AG04449 (cell line): ENCODE measurements at places on chromosomes 2 and 18.

GRCh38 chr2:202717598-202718310 is 83.0 kb downstream of the FAM117B start:
- DNase-seq: no peak

DNA sequence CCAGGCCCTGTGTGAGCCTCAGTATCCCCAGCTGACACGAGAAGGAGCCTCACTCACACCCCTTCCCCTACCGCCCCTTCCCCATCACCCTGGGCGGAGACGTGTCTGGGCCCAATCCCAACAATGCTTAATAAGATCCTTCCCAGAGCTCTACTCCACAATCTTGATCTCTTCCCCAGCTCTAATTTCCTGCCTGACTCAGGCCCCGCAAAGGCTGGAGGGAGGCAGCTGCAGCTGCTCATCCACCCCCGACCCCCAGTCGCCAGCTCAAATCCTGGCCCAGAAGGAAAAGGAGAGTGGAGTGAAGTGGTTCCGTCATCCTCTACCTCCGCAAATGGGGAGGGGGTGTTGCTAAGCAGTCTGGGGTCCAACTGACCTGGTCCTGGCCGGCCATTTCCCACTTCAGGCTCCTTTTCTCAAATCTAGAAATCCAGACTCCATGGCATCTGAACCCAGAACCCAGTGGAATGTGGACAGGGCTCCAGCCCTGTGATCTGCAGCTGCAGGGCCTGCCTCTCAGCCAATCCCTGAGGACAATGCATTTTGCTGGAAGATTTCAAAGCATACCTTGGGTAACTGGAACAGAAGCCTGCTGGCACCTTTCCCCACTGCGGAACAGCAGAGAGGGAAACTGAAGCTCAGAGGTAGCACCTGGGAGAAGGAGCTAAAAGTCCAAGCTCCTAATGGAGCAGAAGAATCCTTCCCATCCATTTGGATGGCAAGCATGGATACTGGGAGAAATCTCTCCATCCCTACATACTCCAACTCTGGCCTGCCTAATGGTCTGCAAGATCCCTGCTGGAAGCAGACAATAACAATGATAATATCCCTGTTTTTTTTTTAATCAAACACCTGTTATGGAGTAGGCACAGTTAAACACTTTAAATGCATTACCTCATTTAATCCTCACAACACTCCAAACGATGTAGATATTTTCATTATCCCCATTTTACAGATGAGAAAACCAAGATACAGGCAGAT is 5.6 kb upstream of the TNS1 start:
- no peak for DNase-seq

DNA sequence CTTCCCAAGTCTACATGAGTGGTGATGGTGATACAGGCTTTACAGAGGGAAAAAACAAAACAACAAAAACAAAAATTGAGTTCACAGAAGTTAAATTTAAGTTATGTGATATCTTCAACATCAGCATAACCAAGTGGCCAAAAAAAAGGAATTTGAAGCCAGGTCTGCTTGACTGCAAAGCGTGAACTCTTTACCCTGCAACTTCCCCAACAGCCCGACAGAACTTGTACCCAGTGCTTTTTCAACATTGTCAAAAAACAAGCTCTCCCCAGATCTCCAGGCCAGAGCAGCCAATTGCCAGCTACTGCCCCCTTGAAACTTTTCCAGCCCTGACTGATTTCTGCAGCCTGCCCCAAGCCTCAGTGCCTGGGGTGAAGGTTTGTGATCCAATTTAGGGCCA is 76.7 kb downstream of the RNF144A start:
- DNase-seq: no peak

GRCh38 chr2:234394450-234394849 is 102.4 kb downstream of the ARL4C start:
- no peak for DNase-seq

DNA sequence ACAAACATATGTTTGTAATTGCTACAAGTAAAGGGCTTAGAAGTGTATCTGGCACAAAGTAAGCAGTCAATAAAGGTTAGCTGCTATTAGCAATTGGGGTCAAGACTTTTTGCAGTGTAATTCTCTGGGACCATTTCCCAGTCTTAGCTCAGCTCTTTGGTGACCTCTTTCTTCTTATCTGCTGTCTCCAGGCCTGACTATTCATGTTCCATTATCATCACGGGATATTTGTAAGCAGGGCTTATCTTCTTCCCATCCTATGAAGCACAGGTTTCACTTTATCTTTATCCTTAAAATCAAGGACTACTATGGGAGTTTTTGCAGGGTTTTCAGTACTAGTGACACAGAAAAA is 131.7 kb downstream of the DOCK10 start:
- no peak for DNase-seq
